ENCODE measurements at places on chromosomes 11 and 22.

DNA sequence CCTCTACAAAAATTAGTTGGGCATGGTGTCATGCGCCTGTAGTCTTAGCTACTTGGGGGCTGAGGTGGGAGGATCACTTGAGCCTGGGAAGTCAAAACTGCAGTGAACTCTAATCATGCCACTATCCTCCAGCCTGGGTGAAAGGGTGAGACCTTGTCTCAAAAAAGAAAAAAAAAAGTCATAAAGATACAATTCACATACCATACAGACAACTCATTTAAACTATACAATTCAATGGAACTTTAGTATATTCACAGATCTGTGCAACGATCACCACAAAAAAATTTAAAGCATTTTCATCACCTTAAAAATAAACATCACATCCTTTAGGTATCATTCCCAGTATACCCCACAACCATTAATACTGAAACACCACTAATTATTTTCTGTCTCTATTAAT, 201.2 kb downstream of the PGR start:
- DNase-seq, result no peak

DNA sequence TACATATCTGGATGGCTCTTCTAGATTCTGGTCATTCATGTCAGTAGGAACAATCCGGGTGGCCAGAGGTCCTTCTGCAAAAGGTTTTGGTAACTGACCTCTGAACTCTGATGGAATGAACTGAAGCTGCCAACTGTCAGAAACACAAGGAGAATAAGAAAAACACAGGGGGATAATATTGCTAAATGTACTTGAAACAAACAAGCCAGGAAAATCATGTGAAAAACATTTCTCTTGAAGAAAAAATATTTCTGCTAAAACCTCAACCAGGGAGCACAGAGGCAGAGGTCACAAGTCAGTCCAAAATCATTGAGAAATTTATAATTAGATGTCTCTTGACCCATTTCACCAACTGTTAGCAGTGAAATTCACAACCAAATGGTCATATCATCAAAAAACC, 35.2 kb downstream of the ALG9 start:
- no peak for DNase-seq

DNA sequence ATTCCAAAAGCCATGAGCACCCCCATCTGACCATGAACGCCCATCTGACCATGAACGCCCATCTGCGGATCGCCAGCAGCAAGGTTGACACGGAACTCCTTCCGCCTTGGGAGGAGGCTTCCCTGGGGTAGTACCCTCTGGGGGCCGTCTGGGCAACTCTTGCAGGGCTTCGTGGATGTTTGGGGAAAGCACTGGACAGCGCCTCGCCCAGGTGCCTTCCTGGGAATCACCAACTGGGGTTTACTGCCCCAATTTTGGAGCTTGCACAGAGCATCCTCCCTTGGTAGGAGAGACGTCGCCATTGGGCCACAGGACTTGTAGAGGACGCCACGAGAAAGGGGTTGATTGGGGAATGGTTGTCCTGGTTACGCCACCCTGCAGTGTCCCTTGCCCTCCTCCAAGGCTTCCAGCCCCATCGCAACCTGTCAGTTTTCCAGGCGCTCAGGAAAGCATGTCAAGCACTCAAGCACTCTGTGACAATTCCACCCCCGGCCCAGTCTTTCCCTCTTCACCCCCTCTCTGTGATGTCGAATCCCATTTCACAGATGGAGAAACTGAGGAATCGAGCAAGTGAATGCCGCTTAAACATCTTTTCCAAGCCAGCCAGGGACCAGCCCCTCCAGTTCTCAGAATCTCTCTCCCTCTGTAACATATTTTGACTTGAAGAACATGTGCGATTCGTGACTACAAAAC, 914 bp upstream of the PRDM11 start:
- DNase-seq, result no peak

DNA sequence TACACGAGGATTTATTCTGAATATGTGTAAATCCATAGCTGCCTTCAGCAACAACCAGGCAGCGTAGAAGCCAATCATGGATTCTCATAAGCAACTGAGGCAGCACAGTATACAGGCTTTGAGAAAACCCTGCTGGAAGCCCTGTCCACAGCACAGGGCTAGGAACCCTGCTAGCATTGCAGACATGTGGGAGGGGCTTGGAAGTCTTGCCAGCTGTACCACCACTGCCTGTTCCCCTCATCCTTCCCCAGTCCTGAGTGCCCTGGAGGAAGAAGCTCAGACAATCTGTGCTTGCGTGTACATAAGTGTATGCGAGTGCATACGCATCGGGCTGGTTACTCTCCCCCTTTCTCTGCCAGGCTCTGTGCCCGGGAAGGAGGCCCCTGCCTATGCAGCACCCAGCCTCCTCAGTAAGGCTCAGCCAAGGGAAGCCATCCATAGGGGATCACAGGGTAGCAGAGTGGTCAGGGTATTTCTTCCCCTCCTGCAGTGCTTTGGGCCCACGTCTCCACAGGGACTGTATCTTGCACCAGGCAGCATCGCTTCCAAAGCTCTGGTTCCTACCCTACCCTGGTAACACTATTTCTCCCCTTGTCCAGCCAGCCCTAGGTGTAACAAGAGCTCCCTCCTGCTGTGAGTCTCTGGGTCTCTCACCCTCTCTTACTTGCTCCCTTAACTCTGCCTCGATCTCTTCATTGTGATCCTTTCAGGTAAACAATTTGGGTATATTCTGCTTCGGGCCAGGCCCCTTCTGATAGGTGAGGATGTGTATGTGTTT, 90.5 kb downstream of the GALNT18 start:
- no peak for DNase-seq

GRCh38 chr11:2166091-2166851, 5.3 kb upstream of the INS start:
- DNase-seq, result peak; percentile 22

DNA sequence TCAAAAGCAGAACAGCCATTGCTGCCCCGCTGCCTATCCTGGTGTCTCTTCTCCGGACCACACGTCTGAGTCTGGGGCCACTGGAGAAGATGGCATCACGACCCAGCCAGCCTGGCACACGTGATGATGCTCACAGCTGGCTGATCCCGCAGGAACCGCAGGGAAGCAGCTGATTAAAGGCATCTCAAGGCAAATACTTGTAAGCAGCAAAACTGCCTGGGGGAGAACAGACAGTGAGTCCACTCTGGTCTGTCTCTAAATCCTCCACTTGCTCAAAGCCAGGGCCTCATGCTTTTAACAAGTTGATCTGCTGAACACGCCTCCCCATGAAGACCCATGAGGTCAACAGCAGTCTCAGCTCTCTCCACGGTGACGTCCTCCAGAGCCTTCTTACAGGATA, 108.6 kb downstream of the BRD1 start:
- DNase-seq, result no peak

GRCh38 chr11:125990244-125990643, 44.4 kb downstream of the VSIG10L2 start:
- no peak for DNase-seq
